Adipocyte (in vitro differentiated cells): ENCODE measurements at places on chromosomes 2 and 18.

- no peak for DNase-seq
Observed at GRCh38 chr2:43361286-43361685, 134.9 kb upstream of the ZFP36L2 start.

DNA sequence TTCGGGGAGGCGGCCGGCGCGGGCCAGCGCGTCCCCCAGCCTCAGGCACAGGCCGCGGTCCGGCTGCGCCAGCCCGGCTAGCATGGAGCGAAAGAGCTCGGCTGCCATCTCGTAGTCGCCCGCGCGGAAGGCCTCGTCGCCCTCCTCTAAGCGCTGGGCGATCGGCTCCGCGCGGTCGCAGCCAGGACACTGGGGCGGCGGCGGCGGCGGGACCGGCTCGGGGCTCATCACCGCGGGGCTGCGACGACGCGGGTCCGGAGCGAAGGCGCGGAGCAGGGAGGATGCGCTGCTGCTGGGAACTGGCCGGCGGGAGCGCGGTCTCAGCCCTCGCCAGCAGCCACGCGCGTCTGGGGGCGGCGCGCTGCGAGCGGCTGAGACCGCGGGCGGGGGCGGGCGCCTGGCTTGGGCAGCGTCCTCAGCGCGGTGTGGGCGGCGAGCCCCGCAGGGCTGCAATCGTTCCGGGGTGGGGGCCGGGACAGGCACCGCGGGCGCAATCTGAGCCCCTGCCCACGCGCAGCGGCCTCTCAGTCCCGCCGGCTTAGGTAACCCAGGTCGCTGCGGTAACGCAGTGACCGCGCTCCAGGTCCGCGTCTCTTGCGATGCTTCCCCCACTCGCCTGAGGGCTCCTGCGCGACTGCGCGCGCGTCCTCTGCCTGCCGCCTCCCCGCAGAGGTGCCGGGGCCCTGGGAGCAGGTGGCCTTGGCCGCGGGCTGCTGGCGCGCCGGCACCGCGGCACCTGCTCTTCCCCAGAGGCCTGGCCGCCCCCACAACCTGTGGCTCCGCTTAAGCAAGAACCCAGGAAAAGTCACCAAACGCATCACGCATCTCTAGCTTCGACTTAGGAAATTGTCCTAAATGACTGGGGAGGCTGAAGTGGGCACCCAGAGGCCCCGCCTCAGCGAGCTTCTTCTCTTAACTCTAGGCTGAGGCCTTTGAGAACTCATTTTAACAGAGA is at the start of gene LONRF2:
Gene LONRF2 (minus strand): TSS at position 636 of the 955 bp plus-strand sequence. CDS start 408 bp downstream, at position 228.
- peak; percentile 75 for DNase-seq

GRCh38 chr2:6077585-6077984 is 385.4 kb downstream of the SOX11 start:
- no peak for DNase-seq

DNA sequence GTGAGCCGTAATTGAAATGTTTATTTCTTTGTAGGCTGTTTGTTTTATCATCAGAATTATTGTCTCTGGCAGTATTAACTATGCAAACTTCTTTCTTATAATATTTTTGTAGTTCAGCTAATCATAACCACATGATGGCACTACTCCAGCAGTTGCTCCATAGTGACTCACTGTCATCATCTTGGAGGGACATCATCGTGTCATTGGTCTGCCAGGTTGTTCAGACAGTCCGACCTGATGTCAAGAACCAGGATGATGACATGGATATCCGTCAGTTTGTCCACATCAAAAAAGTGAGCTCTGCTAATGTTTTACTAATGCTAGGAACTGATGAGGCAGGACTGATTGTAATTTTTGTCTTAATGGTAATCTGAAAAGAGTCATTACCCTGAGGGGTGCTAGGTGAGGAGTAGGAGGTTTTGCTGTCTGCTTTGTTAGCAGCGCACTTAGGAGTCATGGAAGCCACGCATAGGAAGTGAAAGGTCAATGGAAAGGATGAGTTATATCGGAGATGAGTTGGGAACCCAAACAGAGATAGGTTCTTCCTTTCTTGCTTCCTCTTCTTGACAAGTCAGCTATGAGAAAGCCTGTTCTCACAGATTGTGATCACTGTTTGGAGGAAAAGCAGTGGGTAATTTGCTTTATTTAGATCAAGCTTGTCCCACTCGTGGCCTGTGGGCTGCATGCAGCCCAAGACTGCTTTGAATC is 49.2 kb downstream of the PIKFYVE start:
- peak; percentile 57 for DNase-seq

GRCh38 chr2:18301421-18302139 is 258.9 kb downstream of the RDH14 start:
- no peak for DNase-seq

- no peak for DNase-seq
Observed at GRCh38 chr2:98637401-98638147, 29.2 kb downstream of the UNC50 start.

DNA sequence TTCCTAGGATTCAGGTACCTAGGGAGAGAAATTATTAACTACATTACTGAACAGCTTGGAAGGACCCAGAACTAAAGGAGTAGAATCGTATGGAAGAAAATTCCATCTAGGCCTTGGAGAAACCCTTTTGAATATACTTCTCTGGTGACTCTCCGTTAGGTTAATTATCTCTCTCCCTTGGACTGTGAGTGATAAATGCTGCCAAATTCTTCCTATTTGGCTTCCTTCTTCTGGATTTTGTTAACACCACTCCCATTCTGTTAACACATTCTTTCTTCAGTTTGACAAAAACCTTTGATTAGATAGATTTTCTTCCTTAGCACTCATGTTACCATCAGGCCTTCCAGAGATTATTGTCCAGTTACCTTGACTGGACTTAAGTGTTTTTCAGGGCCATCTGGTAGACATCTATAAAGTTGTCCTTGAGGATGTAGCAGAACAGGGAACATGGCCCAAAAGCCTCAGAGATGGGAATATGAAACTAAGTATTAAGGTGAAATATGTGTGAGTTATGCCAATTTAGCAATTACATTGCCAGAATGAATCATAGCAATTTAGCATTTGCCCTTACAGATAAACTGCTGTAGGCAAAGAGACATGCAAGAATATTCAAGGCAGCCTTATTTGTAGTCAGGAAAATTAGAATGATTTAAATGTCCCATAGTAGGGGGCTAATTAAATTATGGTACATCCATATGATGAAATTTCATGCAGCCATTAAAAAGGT is 6.7 kb downstream of the CYP27A1 start:
- DNase-seq = peak; percentile 62

- DNase-seq = no peak
Observed at GRCh38 chr2:75428060-75428459, 132.7 kb downstream of the EVA1A start.

- no peak for DNase-seq
Observed at GRCh38 chr2:241620419-241620769, 16.6 kb downstream of the THAP4 start.

- no peak for DNase-seq
Observed at GRCh38 chr2:165450156-165450555, 19.3 kb upstream of the CSRNP3 start.
